ENCODE measurements at places on chromosomes 4 and X.

- DNase-seq = no peak
Measured at GRCh38 chrX:154724993-154725756, 25.7 kb downstream of the GAB3 start.

DNA sequence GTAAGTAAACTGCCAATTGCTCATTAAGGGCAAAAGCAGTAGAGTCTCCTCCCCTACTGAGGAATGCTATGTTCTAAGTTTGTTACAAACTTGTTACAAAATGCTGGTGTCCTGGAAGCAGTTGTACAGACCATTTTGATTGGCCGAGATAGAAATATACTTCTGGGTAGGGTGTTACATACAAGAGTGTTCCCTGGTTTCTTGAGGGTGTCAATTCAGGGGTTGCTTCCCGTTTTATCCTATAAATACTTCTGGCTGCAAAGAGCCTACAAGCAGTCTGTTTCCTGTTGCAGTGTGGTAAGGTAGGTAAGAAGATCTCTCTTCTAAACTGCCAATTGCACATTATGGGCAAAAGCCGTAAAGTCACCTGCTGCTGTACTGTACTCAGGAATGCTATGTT, 5.7 kb downstream of the TRPC5OS start:
- DNase-seq = no peak

- DNase-seq = peak; percentile 34
Measured at GRCh38 chrX:154013614-154014360, 5.9 kb downstream of the IRAK1 start.

- DNase-seq = no peak
Measured at GRCh38 chrX:15204130-15204751, 65.6 kb downstream of the ASB9 start.

DNA sequence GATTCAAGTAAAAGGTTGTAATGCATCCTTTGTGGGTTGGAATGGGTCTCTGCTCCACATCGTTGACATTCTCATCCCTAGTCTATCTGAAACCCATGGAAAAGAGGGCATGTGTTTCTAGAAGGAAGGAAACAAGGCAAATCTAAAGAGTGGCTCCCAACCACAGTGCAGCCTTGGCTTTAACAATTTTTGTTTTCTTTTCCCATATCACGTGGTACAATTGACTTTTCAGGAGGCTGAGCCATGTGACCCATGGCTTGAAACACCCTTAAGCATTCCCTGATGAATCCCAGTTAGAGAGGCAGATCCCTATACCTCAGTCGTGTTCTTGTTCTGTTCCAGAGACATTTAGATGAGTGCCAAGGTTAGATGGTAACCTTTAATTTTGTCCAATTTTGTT, 12.8 kb downstream of the DCUN1D4 start:
- DNase-seq = no peak

GRCh38 chr4:75018811-75019479, 86.0 kb downstream of the PARM1 start:
- no peak for DNase-seq

GRCh38 chr4:16710198-16710597, 188.2 kb downstream of the LDB2 start:
- no peak for DNase-seq

DNA sequence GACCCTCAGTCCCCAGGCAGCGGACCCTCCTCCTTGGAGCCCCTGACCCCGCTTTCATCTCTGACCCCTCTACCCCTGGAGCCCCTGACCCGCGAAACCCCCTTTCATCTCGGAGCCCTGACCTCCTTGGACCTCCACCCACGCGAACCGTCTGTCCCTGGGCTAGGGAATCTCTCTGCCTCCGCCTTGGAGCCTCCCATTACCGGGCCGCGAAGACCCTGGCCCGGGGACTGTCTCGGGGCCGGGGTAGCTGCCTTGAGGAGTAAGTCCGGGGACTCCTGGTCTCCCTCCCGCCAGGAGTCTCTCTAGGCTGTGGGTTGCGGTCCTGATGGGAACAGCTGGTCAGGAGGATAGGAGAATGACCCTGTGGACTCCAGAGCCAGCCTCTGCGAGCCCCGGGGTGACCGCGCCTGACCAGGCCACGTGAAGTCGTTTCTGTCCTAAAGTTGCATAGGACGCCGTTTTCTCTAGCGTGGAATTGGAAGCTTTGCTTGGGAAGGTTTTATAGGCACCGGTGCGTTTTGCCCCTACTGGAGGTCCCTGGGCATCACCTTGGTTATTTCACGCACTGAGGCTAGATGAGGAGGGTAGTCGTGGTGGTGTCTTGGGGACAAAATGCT, 824 bp downstream of the TBC1D14 start:
- no peak for DNase-seq

- no peak for DNase-seq
Measured at GRCh38 chr4:166602068-166602467, 632.2 kb downstream of the SPOCK3 start.

GRCh38 chr4:90159193-90159592, 32.0 kb downstream of the CCSER1 start:
- DNase-seq = no peak

DNA sequence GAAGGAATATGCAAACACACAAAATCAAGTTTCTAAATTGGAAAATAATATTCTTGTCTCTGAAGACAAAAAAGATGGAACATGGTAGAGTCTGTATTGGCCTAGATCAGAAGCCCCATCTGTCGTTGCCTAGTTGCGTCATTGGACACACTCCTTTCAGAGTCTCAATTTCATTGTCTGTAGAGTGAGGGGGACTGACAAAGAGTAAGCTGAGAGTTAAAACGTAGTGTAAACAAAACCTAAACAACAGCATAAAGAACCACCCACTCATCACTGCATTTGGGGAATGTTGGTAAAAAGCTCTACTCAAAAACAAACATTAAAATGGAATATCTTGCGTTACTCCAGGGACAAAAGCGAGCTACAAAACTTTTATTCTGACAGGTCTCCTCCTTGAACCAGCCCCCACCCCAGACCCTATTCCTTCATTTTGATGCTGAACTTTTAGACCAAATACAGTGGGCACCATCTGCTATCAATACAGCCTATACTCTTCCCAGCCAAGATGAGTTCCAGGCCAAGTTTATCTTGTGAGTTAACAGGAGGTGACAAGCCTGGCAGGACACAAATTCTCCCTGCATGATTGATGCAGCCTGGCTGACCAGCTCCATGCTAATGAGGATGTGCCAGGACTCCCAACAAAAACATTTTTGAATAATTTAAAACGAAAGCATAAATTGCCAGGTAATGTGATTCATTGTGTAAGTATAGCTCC, 125.2 kb downstream of the COL25A1 start:
- no peak for DNase-seq

All from HTR-8/SVneo (cell line).